ENCODE measurements at places on chromosomes 13 and 19.

GRCh38 chr13:80215368-80215767 lies 125.6 kb downstream of the SPRY2 start:
- DNase-seq, result no peak

- DNase-seq, result no peak
Observed at GRCh38 chr19:49799798-49800376, 13.2 kb downstream of the FUZ start.

DNA sequence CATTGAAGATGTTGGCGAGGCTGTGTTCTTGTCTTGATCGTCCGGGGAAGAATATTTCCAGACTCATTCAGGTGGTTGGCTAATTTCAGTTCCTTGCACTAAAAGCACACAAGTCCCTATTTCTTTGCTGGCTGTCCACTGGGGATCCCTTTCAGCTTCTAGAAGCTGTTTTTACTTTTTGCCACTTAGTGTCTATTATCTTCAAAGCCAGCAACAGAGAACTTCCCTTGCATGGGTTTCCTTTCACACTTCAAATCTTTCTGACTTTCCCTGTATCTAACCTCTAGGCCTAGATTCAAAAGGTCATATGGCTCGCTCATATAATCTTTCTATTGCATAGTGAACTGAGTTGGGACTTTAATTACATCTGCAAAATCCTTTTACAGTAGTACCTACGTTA lies 215.3 kb upstream of the PCDH9 start:
- no peak for DNase-seq

- DNase-seq, result peak; percentile 82
Observed at GRCh38 chr13:41613984-41614661, 156.8 kb downstream of the RGCC start.

GRCh38 chr19:54606230-54606629 lies 12.8 kb downstream of the LILRA1 start:
- no peak for DNase-seq

DNA sequence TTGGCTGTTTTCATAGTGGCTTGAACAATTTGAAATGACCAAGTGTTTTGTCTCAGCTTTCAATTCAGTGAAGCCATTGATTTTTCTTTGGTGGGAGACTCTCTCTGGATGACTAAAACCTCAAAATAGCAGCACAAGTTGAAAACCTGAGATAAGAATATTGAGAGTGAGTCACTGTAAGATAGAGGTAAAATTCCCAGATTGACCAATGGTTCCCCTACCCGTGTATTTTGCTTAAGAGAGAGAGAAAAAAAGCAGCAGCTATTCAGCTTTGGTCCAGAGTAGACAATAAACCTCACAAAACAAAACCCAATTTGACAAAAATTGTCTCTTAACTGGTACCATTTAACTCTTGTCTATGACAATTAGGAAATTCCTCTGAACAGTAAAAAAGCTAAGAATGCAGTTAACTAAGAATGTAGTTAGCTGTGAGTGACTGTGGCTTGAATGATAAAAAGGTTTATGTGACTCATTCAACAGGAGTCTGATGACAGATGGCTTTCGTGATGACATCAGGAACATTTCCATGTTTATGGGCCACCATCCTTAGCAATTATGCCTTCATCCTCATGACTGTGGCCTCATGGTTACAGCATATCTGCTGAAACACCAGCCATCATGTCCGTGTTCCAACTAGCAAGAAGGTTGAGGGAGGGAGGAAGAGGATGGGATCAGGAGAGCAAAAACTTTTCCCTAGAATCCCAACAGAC lies 356.9 kb downstream of the NDFIP2 start:
- DNase-seq, result peak; percentile 59

DNA sequence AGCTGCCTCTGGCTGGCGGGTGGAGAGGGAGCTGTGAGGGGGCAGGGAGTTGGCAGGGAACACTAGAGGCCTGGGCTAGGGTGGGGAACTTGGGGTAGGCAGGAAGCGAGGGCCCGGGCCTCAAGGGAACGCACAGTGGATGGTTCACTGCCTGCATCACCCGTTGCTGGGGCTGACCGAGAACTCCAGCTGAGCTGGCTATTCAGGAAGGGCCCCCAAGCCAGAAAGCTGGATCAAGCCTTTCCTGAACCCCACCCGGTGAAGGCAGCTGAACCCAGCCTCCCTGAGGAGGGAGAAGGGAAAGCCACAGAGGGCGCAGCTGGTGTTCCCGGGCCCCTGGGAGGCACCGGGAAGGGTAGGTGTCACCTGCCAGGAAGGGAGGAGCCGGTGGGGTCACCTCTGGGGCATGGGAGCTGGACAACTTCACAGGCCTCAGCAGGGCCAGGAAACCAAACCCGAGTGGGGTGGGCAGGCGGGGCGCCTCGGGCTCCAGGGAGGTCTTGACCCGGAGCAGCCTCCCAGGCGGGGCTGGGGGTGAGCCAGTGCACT lies 13.9 kb downstream of the PALM start:
- DNase-seq, result no peak

DNA sequence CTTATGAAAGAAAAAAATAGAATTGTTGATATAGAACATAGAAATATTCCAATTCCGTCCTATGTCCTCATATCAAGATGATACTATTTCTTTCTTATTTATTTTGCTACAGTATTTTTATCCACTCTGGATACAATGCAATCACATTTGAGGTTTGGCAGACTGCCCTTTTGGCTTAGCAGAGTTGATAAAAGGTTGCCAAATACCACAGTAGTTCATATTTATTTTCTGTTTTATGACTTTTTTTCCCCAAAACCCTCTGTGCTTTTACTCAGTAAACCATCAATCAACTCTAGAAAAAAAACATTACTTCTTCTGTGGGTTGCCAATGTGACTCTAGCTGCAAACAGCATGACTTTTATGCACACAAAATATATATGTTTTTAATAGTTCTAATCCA lies 424.5 kb downstream of the PCDH9 start:
- no peak for DNase-seq

GRCh38 chr19:810883-811489 lies 10.8 kb downstream of the PLPPR3 start:
- no peak for DNase-seq

- peak; percentile 6 for DNase-seq
Observed at GRCh38 chr13:64753233-64754000, 2476.7 kb downstream of the PCDH9 start.

DNA sequence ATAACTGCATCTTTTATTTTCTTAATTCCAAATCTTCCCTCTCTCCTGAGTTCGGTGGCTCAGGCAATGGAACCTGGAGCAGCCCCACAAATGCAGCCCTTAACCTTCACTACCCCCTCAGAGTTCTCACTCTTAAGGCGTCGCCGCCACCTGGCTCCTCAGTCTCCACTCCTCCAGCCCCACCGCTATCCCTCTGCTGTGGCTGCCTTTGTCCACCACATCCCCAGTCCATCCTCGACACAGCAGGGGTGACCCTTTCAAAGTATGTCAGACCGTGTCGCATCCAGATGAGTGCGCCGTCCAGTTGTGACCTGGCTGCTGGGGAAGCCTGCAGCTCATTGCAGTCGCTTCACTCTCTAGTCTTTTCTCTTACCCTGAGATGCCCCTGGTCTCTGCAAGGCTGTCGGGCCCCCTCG lies 1.0 kb downstream of the SPPL2B start:
- no peak for DNase-seq

GRCh38 chr13:75024602-75025001 lies 457.4 kb downstream of the TBC1D4 start:
- no peak for DNase-seq

- no peak for DNase-seq
Observed at GRCh38 chr13:24076109-24076508, 84.4 kb upstream of the SPATA13 start.

DNA sequence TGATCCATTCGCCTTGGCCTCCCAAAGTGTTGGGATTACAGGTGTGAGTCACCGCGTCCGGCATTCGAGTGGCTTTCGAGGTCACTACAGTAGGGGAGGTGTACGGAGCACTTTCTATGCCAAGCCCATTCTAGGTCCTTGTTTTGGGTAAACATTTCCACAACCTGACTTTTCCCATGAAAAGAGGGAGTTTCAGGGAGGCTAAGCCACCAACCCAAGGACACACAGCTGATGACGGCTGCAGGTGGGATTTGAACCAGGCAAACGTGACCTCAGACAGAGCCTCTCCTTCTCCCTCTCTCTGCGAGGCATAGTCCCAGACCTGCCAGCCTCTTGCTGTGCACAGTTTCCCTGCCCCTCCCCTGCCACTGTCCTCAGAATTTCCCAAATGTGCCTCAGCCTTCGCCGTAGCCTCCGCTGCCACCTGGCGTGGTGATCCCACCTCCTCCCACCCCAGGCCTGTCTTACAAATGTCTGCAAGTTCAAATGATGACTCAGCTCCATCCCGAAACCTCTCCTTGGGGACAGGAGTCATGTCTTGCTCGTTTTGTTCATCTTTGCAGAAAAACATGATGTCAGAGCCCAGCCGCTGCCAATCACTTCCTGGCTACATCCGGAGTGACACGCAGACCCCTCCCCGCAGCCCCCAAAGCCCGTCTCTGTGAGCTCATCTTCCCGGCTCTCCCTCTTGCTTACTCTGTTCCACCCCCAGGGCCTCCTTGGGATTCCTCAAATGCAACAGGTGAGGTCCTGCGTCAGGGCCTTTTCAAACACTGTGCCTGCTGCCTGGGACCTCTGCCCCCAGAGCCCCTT lies 6.6 kb upstream of the GADD45B start:
- peak; percentile 59 for DNase-seq

DNA sequence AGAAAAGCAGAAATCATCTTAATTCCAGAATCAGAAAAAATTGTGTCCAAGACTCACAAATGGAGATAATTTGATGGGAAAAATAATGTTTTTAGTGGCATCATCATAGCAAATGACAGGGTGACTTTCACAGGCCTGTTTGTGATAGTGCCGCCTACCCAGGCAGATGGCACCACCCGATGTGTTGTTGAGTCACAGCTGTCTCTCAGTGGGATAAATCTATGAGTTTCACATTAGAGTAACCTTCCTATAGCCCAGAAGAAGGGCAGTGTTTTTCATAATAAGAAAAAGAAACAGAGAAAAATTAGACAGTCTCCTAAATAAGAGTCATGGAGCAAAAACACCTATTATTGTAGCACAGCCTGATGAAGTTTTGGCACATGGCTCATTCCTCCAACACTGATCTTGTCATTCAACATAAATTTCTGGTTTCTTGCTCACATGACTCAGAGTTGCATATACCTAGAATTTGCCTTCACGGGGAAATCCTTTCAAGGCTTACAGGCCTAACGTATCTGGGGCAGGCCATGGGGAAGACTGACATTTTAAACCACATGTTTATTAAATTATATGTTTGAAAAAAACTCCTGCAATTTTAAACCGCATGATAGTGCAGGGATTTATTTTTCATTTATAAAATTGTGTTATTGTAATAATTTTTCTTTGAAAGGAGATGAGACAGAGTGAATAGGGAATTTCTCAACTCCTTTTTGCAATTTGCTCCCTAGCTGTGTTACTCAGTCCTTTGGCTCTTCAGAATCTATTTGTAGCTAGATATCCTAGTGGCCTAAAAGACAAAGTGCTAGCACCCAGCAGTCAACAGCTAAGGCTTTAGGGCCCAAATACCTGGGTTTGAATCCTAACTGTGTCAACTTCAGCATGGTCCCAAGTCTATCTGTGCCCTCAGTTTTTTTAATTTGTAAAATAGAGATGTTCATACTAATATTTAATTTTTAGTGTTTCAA lies 393.7 kb downstream of the NDFIP2 start:
- DNase-seq, result no peak

DNA sequence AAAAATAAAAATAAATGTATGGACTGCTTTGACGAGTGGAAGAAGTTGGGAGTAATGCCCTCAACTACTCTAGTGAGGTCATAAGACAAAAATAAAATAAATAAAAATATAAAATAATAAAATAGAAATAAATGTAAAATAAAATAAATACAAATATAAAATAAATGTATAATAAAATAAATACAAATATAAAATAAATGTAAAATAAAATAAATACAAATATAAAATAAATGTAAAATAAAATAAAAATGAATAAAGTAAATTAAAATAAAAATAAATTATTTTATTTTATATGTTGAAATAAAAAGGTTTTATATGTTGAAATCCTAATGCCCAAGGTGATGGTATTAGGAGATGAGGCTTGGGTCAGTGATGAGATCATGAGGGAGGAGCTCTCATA lies 20.1 kb upstream of the IGSF23 start:
- no peak for DNase-seq

DNA sequence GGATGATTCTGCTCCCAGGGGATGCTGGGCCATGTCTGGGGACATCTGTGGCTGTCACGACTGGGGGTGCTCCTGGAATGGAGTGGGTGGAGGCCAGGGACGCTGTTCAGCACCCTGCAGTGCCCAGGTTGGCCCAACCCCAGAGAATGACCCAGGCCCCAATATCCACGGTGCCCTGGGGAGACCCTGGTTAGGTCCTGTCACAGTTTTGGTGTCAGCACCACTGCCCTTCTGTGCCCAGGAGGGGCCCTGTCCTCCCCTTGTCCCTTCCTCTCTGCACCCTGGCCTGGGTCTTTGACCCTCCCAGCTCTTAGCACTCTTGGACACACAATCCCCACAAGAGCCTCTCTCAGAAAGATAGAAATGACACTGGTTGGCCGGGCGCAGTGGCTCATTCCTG lies 85.3 kb downstream of the GADD45B start:
- no peak for DNase-seq

- no peak for DNase-seq
Observed at GRCh38 chr19:2432131-2432848, 4.9 kb upstream of the TIMM13 start.

GRCh38 chr13:95188128-95188527 lies 113.1 kb downstream of the ABCC4 start:
- no peak for DNase-seq

DNA sequence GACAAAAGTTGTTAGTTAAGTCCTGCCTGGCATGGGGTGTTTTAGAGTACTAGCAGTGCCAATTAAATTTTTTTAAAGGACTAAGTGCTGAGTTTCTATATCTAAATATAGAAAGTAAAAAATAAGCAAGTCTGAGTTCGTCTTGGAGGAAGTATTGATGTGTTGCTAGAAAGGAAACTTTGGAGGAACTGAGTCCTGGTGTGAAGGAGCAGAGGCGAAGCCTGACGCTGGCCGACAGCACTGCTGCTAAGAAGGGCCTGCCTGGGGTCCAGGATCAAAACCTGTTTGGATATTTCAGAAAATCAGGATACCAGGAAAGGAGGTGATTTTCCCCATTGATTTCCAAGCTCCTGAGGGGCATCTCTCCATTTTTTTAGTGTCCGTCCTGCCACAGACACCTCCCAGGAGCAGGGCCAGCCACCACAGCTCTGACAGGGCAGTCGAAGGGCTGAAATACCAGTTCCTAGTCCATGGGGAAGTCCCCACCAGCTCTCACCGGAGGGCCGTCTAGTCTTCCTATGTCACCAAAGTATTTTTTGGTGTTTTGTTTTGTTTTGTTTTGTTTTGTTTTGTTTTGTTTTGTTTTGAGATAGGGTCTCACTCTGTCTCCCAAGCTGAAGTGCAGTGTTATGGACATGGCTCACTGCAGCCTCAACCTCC lies 38.2 kb upstream of the NPAS1 start:
- no peak for DNase-seq

GRCh38 chr13:71922194-71922593 lies 55.2 kb upstream of the DACH1 start:
- DNase-seq, result no peak

GRCh38 chr19:49073514-49074378 lies 1.2 kb upstream of the KCNA7 start:
- no peak for DNase-seq
